ENCODE measurements at places on chromosomes 2 and 18.

GRCh38 chr2:234146087-234146826, 95.8 kb downstream of the SPP2 start:
- no peak for DNase-seq

DNA sequence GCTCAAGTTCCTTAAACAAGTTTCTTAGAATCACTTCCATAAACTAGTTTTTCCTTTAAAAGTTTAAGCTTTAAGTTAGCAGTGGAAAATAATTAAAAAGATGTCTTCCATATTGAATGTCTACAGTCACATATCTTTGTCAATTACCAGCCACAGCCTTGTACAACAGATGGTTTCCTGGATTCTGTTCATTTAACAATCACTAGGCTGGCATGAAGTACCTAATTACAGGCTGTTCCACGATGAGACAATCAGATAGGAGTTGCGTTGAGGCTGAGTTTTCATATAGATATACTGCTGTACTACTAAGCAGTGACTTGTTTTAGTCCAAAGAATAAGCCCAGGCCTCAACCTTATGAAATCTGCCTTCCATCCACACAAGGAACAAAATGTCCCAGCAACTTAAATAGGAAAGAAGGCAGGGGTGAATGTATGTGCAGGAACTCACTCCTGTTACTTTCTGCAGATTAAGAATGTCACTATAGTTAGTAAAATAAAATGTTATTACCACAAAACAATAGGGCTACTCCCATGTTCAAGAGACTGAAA, 131.0 kb downstream of the ZAP70 start:
- DNase-seq, result peak; percentile 33

DNA sequence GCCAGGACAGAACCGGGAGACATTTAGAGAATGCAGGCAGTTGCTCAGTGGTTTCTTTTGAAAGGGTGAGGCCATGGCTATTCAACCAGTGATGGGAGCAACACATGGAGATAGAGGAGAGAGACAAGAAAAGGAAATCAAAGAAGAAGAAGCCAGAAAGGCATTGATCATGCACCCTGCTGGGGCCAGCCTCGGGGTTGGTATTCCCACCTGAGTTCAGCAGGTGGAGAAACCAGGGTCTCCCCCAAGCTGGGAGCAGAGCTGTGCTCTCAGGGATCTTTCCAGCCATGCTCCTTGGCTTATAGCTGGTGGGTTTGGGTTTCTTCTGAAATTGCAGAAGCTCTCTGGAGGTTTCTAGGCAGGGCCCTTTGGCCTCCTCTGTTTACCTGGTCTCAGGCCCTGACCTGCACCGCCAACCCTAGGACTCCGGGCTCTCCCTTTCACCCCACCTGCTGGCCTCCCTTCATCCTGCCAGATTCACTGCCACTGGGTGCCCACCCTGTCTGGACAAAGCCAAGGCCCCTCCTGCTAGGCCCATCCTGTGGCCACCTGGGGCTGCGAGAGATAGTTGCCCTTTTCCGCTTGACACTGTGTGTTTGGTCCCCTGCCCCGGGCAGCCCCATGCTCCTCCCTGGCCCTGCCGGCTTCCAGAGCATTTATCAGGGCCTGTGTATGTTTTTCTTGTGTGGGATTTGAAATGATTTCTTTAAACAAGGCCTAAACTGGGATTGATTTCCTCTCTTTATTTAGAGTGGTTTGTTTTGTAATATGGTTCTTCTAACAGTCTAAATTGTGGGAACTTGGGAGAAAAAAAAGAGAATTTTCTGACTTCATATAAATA, 126.7 kb downstream of the DDX1 start:
- DNase-seq, result no peak

DNA sequence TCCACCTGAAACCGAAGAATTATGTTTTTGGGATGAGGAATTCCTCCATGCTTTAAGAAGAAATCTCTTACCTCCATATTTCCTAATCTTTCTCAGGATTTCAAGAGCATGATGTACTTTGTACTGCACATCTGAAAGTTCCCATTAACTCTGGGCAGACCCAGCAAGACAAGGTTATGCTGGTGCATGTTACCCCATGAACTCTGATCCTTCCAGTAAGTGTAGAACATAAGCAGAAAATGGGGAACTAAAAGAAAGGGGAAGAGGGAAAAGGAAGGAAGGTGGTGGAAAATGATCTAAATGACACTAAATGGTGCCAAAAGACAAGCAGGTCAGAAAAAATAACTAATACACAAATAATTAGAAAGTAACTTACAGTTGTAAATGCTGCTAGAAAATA, 50.7 kb downstream of the STRN start:
- DNase-seq, result no peak

DNA sequence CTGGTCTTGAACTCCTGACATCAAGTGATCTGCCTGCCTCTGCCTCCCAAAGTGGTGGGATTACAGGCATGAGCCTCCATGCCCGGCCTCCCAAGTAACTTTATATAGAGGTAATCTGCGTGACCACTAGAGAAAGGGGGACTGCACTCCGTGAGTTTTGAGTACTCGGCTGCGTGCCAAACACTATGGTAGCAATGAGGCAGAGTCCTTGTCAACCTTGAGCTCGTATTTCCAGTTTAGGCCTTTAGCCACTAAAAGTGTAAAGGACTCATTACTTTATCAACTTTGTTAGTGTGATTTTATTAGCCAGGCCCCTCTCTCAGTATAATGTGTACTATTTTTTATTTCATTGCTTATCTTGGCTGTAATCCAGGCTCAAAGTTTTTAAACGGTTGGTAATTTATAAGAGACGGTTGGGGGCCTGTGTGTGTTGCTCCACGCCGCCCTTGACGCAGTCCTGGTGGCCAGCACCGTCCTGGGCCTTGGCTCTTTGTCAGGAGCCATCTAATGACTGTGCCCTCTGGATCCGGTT, 56.2 kb downstream of the ZCCHC2 start:
- DNase-seq, result no peak

DNA sequence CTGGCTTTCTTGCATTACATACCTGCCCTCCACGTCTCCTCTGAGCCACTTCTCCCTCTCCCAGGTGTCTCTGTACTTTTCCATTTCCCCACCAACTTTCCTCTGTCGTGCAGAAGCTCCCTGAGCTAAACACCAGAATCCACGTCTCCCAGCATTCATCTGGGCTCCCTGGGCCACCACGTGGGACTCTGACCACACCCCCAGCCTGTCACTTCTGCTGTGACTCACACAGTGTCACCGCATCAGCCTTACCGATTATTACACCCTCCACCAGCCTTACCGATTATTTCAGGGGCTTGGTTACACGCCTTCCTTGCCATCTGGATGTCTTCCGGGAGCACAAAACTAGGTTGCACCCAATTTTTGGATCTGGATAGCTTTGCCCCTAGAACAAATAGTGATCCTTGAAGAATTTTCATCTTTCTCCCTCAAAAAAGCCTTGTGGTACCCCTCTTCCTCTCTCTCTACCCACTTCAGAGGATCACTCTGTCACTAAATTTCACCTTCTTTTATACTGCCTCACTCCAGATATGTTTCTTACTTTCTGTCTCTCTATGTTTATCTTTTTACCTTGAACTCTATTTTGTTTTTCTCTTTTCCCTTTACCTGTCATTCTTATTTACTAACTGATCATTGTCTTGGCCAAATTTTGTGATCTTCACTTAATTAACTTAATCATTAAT, 136.9 kb upstream of the CAB39 start:
- DNase-seq, result no peak

DNA sequence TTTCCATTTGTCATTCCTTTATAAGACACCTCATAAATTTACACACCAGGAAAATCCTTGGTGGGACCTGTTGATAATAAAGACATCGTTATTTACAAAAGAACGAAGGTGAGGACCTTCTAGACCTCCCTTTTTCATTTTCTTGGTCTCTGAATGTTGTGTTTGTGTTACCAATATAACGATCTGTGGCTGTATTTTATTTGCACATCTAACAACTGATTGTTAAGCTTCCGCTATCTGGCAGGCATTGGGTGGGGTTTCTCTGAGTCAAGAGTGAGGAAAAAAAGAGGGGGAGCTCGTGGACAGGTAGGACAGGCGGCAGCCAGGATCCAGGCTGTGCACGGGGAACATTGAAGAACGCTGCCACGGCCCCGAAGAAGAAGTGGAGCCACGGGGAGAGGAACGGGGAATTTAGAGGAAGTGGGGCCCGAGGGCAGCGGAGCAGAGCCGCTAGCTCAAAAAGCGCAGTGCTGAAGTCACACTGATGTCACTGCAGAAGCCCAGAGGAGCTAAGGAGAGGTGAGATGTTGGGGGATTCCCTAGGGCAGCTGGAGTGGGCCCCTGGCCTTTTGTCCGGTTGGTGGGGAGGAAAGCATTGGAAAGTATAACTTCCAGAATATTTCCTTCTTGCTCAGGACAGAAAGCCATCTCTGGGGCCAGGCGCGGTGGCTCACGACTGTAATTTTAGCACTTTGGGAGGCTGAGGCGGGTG, 20.9 kb upstream of the DNMT3A start:
- DNase-seq, result no peak

DNA sequence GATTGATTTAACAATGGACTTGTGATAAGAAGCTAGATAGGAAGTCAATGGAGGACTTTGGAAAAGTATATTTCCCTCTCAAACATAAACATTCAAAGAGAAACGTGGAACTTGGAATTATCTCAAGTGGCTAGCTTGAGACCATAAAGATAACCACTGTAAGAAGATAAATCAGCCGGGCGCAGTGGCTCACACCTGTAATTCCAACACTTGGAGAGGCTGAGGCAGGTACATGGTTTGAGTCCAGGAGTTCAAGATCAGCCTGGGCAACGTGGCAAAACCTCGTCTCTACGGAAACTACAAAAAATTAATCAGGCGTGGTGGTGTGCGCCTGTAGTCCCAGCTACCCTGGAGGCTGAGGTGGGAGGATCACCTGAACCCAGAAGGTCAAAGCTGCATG, 405.9 kb upstream of the ACVR2A start:
- no peak for DNase-seq

GRCh38 chr2:58939388-58939787, 698.3 kb upstream of the FANCL start:
- no peak for DNase-seq

Measured in NCI-H774 (cell line).